ENCODE measurements at places on chromosomes 5 and 9. TPM values are rescaled to one million over a fixed set of nuclear protein-coding genes. Genes with fewer than 3 reads are reported as not detected.

Gene ARL14EPL
- not detected for total RNA-seq

Gene MAMDC2
- total RNA-seq = 204 TPM

Gene BRINP1
- total RNA-seq = 1.3 TPM

- no peak overlapping the region for H3K4me3 ChIP-seq
- H3K36me3 ChIP-seq = no peaks in the 10 kb centered on the region
- no peak overlapping the region for H3K27ac ChIP-seq
- no peak for DNase-seq
- no peaks in the 10 kb centered on the region for H3K27me3 ChIP-seq
Measured at GRCh38 chr5:33788922-33789566, 102.7 kb downstream of the ADAMTS12 start.

- DNase-seq = no peak
- H3K27ac ChIP-seq = no peak overlapping the region
- H3K4me1 ChIP-seq = no peaks in the 10 kb centered on the region
- no peak overlapping the region for H3K4me3 ChIP-seq
- no peaks in the 10 kb centered on the region for H3K27me3 ChIP-seq
Measured at GRCh38 chr9:83147315-83148149, 84.6 kb upstream of the RASEF start.

DNA sequence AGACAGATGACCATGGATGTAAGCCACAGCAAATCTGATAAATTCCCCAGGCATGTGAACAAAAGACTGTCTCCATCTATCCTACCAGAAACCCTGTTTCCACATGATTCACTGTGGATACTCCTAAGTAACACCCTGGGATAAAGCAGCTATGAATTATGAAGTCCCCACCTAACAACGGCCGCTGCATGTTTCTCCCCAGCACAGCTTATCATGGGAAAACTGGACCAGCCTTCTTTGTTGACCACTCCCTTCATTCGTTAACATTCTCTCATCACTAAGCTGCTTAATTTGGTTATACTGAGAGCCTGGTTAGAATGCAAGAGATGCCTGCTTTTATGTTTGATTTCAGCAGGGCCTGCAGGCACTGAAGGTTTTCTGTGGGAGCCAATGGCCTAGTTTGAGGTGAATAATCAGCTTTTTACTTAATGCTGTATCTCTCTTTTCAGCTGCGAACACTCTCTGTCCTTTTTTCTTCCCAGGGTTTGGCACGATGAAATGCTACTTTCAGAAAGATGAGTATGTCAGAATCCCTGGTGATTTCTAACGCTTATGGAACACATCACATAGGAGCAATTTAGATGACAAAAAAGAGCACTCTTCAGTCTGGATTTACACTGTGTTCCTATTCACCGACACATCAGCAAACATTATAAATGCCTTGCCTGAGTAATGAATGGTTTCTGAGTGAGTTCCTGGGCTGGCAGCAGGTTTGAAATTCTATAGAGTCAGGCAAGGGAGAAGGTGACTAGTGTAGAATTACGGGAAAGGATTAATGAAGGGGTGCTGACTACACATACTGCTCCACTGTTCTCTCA, 318.4 kb upstream of the ZNF608 start:
- H3K36me3 ChIP-seq = no peaks in the 10 kb centered on the region
- H3K27ac ChIP-seq = no peak overlapping the region
- no peak overlapping the region for H3K4me3 ChIP-seq
- DNase-seq = no peak
- H3K4me1 ChIP-seq = no peaks in the 10 kb centered on the region
- no peaks in the 10 kb centered on the region for H3K27me3 ChIP-seq

Data from uterus (tissue), 4 donors.